Muscle of leg (tissue), 16 donors: ENCODE measurements at places on chromosomes 16 and 17. TPM values are rescaled to one million over a fixed set of nuclear protein-coding genes. Genes with fewer than 3 reads are reported as not detected.

- peak; percentile 91 for DNase-seq
Measured at GRCh38 chr17:41648411-41649195, 24.2 kb upstream of the KRT17 start.

CYB5D1 gene
- 5.9 TPM for total RNA-seq

DNA sequence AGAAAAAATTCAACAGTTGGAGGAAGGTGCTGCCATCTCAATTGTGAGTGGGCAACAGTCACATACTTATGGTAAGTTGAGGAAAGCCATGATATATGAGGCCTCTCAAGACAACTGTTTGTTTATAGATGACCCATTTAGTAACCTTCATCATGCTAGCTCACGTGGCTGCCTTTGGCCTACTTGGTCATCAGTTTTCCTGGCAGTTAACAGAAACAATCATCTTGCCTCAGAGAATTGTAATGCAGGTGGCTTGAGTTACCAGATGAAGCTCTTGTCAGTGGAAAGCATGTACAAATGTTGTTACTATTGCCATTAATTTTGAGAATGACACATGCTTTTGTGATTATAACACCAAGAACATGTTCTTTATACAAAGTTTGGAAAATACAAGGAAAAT lies 14.7 kb downstream of the TPPP3 start:
- DNase-seq, result peak; percentile 75

DNA sequence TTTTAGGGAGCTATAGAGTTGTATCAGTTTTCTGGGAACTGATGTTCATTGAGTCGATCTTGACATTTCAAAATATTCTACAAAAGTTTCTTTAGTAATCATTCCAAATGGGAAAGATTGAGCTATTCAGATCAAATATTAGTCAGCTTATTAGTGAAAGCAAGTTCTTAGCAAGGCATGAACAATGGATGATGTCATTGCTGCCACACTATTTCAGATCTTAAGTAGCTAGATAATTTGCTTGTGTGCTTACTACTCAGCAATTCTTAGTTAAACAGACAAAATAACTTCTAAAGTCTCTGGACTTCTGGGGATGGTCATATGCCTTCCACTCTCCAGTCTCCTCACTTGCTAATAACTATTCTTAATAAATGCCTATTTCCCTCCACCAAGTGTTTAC lies 69.0 kb upstream of the CDH8 start:
- DNase-seq, result no peak

CUEDC1 gene
- 13.2 TPM for total RNA-seq

- DNase-seq, result no peak
Measured at GRCh38 chr16:4748682-4749411, 14.5 kb downstream of the DNAAF8 start.

OR3A3 gene
- not detected for total RNA-seq

- no peak for DNase-seq
Measured at GRCh38 chr16:57133886-57134285, 41.5 kb downstream of the CPNE2 start.

ENPP7 gene
- total RNA-seq, result not detected

DNA sequence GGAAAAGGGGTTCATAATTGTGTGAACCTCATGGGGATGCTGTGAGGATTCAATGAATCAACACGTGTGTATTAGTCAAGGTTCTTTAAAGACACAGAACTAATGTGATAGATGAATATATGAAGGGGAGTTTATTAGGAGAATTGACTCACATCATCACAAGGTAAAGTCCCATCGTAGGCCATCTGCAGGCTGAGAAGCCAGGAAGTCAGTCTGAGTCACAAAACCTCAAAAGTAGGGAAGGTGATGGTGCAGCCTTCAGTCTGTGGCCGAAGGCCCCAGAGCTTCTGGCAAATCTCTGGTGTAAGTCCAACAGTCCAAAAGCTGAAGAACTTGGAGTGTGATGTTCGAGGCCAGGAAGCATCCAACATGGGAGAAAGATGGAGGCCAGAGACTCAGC lies 413.4 kb downstream of the CDH13 start:
- DNase-seq, result no peak

CCL17 gene
- total RNA-seq, result not detected

EVI2A gene
- total RNA-seq, result 2.6 TPM

DNA sequence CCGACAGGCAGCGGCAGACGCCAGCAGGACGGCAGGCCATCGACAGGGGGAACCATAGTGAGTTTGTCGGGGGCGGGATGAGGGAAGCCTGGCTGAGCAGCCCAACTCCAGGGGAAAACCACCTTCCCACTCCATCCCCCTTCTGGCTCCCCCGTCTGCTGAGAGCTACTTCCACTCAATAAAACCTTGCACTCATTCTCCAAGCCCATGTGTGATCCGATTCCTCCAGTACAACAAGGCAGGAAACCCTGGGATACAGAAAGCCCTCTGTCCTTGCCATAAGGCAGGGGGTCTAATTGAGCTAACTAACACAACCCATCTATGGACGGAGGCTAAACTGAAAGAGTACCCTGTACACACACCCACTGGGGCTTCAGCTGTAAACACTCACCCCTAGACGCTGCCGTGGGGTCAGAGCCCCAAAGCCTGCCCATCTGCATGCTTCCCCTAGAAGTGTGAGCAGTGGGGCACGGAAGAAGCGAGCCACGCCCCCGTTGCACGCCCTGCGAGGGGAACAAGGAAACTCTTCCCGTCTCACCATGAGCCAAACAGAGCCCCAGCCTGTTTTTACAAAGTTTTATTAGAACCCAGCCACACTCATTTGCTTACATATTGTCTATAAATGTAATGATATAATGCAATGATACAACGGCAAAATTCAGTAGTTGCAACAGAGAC lies 4.1 kb downstream of the KRTAP29-1 start:
- no peak for DNase-seq

DNA sequence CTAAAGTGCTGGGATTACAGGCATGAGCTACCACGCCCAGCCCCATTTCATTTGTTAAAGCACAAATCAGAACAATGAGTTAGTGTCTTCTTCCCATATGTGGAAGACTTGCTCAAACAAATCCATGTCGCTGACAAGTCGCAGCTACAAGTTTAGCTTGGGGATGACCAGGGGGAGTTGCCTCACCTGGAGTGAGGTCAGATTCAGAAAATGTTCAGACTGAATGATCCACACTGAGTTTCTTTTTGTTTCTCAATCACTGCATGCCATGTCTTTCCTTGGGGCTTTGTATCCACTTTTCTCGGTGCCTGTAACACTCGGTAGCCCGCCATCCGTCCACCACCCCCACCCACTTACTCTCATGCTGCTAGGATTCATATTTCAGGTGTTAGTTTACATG lies 437.3 kb upstream of the DYNLRB2 start:
- no peak for DNase-seq
